Activated CD4-positive, alpha-beta memory T cell treated with anti-CD3 and anti-CD28 coated beads for 36 hours (primary cell): ENCODE measurements at places on chromosomes 6 and 20. TPM values are rescaled to one million over a fixed set of nuclear protein-coding genes. Genes with fewer than 3 reads are reported as not detected.

GRCh38 chr20:36246401-36246800, 10.1 kb downstream of the AAR2 start:
- no peak overlapping the region for H3K4me3 ChIP-seq
- no peak overlapping the region for H3K27ac ChIP-seq
- H3K27me3 ChIP-seq, result no peaks in the 10 kb centered on the region
- peaks cover 37% of the 10 kb centered on the region for H3K36me3 ChIP-seq
- H3K4me1 ChIP-seq, result peaks cover 10% of the 10 kb centered on the region

DNA sequence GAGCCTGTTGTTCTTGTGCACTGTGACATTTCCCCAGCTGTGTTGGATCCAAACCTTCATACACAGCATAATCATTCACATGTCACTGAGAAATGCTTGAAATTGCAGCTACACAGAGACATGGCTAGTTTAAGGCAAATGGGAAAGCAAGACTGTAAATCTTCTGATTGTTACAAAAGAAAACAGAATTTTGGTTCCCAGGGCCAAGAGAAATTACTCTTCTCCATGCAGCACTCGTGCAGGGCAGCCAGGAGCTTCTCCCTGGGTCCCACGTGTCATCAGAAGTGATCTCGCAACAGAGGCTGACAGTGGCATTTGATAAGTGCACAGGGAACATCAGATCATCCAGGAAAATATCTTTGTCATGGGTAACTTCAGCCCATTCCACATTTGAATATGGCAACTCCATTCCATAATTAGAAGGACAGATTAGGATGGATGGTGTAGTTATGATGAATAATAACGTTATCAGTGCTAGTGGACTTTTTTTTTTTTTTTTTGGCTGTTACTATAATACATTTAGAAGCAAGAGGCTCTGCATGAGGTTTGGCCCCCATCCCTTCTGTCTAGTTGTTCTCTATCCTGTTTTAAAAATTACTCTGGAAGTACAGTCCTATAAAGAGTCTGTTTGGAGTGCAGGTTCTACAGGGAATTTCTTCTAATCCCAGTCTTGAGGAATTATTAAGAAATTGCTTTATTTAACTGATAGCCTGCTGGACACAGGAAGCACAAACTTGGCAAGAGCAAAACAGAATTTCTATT, 571.0 kb upstream of the NOX3 start:
- DNase-seq, result no peak
- H3K27ac ChIP-seq, result no peak overlapping the region
- no peak overlapping the region for H3K4me3 ChIP-seq
- no peaks in the 10 kb centered on the region for H3K27me3 ChIP-seq
- peaks cover 13% of the 10 kb centered on the region for H3K4me1 ChIP-seq
- H3K36me3 ChIP-seq, result peaks cover 2% of the 10 kb centered on the region

LY6G6F gene
- not detected for total RNA-seq

- no peaks in the 10 kb centered on the region for H3K27me3 ChIP-seq
- H3K36me3 ChIP-seq, result no peaks in the 10 kb centered on the region
- H3K27ac ChIP-seq, result no peak overlapping the region
Measured at GRCh38 chr6:44661221-44662008, 273.9 kb downstream of the CDC5L start.
